T-helper 1 cell (primary cell): ENCODE measurements at places on chromosomes 3 and 15.

- DNase-seq: no peak
These were observed 938 bp upstream of the SLCO2A1 start for GRCh38 chr3:134030379-134031347.

GRCh38 chr15:86842199-86842598, 762.5 kb downstream of the AGBL1 start:
- DNase-seq: no peak

DNA sequence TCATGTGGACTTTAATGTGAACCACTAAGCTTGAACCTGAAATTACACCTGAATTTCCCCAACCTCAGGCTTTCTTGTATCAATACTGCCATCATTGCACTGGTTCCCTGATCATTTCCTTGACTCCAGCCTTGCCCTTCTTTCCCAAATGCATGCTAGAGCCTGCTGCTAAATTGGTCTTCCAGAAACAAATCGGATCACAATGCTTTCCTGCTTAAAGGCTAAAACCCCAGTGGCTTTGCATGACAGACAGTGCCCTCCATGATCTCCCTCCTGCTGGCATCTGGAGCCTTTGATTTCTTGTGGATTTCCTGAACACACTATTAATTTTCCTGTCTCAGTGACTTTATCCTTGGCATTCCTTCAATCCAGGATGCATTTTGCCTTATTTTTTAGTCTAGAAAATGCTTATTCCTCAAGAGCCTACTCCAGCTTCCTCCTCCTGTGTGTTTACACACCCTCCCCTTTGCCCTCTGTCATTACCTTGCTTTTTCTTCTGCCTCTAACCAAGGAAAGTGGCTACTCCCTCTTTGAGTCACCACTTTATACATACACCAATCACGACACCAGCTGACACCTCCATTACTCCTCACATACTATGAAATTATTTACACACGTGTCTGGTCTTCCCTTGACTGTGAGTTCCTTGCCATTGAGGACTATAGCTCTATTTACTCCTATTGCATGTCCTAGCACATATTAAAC, 214.6 kb downstream of the KCNAB1 start:
- DNase-seq: no peak

DNA sequence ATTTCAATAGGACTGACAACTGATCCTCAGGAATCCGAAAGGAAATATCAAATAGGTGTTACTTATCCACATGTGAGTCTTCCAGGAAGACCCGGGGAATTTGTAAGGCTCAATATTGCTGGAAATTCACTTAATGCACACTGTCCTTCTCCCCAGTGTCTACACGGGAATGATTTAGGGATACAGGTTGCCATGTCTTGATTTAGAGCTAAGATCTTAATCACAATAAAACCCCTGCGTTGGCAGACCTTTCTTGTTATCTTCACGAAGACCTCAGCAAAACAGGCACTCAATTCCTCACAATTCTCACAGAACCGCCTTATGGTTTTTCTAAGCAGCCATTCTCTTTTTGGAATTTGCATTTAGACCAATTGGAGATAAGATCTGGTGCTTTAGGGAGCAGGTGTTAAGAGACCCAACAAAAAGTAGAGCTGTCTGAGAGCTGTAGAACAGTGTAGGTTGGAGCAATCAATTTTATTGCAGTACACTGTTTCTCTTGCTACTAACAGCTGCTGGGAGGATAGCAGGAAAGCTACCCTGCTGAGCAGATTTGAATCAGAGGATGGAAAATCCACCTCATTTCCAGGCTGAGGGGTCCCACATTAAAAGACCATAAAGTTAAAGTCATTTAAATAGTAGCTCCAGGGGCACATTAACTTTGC, 925.7 kb downstream of the EPHA3 start:
- DNase-seq: no peak

DNA sequence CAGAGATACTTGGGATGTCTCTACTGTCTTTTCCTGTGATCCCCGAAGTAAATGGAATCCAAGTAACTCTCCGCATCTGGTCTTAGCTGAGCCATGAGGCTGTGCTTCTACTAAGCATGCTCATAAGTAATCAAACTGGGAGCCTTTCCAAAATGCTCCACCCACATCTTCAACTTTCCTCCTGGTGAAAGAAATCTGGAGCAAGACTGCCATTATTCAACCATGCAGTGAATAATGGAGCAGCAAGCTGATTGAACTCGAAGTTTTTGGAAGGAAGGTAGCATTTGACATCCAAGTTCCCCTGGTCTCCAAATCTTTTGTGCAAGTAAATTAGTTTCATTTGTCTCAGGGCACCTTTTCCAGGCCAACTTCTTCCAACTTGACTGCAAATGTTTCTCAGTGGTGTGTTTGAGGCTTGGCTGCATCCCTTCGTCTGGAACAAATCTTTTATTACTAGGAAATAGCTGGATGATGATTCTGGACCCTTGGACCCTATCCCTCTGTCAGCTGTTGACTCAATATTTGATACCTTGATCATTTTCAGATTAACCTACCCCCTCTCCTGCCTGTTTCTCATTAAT, 19.4 kb downstream of the GXYLT2 start:
- no peak for DNase-seq

- DNase-seq: no peak
These were observed 38.7 kb upstream of the MAN2C1 start for GRCh38 chr15:75407083-75407482.

DNA sequence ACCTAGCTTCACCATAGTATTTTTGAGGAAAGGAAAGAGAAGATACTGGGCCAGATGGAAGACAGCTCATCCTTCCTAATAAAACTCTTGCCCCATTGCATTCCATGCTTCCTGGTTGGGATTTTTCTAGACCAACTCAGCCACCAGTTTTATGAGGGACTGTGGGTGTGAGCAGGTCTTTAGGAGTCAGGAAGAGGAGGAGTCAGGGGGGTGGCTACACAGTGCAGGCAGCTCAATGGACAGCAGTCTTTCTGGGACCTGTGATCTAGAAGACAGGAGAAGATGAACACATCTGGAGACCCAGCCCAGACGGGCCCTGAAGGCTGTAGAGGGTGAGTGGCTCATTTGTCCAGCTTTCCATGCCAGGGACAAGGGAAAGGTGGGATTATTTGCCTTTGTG, at the start of gene NOX5:
Gene NOX5 (plus strand): TSS at position 242 of the 400 bp plus-strand sequence. CDS start 41 bp downstream, at position 283.
- no peak for DNase-seq

DNA sequence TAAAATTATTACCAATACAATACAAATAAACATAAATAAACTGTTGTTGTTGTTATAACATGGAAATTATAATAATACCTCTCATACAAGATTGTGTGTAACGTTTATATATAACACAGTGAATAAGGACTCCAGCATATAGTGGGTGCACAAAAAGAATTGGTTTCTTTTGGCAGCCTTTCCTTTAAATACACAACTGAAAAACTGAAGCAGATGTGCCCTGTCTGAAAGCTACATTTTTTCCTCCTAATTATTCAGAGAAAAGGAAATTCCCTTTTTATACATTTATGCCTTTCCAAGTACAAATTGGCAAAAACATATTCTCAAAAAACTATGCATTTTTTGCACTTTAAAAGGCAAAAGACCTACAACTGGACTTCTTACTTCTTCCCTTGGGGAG, 928.9 kb upstream of the NR2F2 start:
- no peak for DNase-seq

DNA sequence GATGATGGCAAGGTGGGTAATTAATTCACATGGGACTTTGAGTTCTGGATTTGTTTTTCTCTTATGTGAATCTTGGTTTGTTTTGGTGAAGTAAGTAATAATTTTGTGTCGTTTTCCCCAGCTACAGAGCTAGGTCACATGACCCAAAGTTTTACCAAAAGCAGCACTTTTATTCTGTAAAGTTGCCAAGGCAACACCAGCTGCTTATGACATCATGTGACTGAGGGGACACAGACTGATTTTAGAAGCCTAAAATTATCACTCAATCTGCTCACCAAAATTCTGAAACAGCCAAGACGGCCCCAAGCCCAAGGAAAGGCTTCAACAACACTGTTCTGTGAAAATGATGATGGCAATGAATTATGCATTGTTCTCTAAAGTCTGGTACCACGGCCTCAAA, 63.9 kb downstream of the MEX3B start:
- DNase-seq: no peak
